Suprapubic skin (tissue), 4 donors: ENCODE measurements at places on chromosomes 11 and 22.

DNA sequence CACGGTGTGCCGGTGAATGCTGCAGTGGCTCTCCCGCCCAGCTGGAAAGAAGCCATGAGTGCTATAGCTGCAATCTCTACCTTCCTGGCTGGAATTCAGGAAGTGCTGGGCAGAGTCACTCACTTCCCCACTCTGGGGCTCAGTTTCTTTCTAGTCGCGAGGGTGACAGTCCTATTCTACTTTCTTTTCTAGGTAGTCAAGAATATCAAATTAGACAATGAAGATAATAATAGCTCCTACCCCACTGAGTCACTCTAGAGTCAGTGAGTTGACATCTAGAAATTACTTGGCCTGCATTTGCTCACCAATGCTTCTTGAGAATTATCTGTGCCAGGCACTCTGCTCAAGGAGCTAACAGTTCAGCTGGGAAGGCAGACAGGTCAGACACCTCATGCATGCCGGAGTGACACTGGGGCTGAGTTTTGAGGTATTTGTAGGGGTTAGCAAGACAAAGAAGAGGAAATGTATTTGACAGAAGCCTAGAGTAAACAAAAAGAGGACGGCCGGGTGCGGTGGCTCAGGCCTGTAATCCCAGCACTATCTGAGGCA, 3.2 kb downstream of the CENPM start:
- DNase-seq, result no peak

- no peak for DNase-seq
Measured at GRCh38 chr11:26851696-26852095, 129.8 kb upstream of the SLC5A12 start.

DNA sequence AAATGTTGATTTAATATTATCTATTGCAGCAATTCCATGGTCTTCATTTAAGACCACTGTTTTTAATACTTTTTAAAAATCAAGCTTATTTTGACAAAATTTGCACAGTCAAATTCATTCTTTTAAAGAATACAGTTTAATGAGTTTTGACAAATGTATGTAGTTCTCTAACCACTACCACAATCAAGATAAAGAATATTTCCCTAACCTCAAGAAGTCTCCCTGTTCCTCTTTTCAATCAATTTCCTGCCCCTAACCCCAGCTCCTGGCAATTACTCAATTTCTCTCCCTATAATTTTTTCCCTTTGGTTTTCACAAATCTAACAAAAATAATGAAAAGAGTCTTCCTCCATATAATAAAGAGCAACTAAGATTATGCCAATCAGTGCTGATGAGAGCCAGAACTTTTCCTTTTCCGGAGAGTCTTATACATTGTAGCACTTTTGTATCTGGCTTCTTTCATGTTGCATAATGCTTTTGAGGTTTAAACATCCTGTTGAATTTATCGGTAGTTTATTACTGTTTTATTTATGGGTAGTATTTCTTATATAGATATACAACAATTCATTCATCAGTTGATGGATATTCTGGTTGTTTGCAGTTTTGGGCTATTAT, 231.7 kb downstream of the AASDHPPT start:
- no peak for DNase-seq

GRCh38 chr11:11789735-11790369, 51.9 kb upstream of the USP47 start:
- no peak for DNase-seq

GRCh38 chr11:2378527-2379210, 1.6 kb downstream of the CD81 start:
- peak; percentile 85 for DNase-seq

DNA sequence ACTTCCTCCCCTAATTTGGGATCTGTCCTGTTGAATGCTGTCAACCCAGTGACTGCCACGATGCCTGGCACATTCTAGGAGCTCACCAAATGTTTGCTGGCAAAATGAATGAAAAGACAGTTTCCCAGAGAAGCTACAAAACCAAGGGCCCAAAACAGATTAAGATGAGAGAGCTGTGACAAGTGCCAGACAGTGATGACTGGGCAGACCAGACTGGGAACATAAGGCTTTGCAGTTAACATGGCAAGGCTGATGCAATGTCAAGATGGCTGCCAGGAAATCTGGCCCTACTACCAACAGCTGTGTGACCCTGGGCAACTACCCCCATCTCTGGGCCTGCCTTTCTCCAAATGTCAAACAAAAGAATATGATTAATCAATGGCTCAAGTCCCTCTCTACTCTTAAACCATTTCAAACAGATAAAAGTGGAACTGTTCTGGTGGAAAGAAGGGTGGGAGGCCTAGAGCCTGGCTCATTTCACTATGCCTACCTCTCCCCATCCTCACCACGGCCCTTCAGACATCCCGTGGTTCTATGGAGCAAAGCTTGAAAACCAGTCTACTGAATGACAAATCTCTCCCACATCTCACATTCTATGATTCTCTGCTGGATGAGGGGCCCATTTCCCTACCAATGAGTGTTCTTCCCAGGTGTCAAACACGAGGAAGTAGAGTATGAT, 12.8 kb downstream of the AP1B1 start:
- DNase-seq, result no peak

DNA sequence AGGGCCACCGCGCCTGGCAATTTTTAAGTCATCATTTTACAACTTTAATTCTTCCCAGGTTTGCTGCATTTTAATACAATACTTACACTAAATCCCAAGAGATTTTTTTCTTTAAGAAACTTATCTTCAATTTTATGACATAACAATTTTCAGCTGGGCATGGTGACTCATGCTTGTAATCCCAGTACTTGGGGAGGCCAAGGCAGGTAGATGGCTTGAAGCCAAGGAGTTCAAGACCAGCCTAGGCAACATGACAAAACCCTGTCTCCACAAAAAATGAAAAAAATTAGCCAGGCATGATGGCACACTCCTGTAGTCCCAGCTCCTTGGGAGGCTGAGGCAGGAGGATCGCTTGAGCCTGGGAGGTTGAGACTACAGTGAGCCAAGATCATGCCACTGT, 38.8 kb downstream of the CLDN25 start:
- no peak for DNase-seq

DNA sequence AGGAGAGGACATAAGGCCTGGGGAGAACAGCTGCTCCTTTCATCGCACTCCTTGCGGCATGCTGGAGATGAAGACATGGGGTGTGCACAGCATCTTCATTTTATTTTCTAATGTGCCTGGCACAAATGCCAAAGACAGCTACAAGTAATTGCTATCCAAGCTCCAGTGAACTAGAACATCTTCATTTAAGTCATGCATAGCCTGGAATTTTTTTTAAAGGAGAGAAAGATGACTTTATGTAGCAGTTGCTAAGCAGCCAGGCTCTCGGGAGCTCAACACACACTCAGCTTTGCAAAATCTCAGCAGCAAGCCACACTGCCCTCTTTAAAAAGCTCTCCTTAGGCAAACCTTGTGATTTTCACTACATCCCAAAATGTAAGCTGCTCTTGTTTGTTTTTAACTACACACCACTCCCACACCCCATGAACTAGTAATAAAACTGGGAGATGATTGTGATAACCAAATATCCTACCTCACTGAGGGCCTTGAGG, 164.5 kb upstream of the POU2AF2 start:
- DNase-seq, result no peak

- DNase-seq, result no peak
Measured at GRCh38 chr11:88414981-88415413, 77.5 kb upstream of the CTSC start.

DNA sequence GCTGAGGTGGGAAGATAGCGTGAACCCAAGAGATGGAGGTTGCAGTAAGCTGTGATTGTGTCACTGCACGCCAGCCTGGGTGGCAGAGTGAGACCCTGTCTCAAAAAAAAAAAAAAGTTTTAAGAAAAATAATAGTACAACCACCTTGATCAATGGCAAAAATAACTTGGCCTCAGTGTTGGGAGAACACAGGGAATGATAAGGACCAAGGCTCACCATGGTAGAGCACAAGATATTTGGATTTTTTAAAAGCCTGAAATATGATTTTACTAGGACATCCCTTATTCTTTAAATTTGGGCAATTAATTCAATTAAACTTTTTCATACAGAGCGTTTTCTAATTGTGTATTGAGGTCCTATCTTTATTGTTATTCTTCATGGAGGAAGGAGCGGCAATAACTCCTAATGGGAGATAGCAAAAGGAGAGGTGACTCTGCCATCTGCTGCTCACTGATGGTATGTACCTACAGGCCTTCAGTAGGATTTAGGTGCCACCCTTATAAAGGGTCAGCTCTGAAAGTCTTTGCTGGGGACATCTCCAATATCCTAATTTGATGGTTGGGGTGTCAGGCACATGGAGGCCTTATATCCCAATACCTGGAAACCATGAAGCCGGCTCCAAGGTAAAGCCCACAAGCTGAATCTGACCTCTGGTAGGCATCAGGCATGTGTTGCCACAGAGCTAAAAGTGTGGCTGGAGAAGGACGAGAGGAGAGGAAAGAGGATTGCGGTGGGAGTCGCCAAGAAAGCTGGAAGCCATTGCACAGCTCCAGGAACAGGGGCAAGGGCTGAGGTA, 21.9 kb upstream of the POLD3 start:
- no peak for DNase-seq

DNA sequence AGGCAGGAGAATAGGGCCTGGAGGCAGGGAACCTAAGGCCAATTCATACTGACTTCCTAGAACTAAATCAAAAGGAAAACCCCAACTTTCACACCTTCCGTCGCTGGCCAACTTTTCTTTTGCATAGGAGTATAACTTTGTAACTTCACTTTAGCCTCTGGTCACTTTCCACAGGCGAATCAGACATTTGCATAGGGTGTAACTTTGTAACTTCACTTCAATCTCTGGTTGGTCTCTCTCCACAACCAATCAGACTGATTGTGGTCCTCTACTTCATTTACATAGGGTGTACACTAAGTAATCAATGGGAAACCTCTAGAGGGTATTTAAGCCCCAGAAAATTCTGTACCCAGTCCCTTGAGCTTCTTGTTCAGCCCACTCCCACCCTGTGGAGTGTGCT, 11.5 kb upstream of the TMPRSS4 start:
- peak; percentile 2 for DNase-seq

- DNase-seq, result no peak
Measured at GRCh38 chr22:41504397-41504796, 35.5 kb downstream of the ACO2 start.

- DNase-seq, result no peak
Measured at GRCh38 chr11:78717041-78717440, 142.4 kb upstream of the NARS2 start.

DNA sequence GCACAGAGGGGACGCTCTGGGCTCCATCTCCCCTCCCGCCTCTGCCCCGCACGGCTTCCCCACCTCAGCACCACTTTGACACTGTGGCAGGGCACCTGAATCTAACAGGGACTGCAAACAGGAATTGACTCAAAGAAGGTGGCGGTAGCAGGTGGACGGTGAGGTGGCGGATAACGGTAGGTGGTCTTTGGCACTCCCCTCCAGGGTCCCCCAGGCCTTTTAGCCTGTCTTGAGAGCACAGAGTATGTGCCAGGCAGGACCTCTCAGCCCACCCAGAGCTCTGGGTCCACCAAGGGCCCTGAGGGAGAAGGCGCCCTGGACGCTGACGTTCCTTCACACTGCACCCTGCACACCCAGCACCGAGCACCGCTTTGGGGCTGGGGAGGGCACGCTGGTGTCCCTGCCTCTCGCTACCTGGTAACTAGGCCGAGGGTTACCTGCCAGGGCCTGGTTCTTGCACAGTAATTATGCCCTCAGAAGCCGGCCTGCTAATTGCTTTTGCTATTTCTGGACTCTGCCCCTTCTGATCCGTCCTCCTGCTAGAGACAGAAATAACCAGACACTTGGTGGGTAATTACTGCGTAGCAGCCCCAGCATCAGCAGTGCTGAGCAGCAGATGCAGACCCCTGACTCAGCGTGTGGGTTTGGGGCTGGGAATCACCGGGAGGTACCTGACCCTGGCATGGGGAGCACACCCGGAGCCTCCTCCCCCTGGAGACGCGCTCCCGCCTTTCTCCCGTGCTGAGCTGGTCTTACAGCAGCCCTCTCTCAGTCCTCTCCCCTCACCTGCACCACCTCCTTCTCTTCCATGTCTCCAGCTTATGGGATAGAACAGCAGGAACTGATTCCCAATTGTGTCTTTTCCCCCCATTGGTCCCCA, 103.3 kb upstream of the B3GAT1 start:
- DNase-seq, result peak; percentile 31

DNA sequence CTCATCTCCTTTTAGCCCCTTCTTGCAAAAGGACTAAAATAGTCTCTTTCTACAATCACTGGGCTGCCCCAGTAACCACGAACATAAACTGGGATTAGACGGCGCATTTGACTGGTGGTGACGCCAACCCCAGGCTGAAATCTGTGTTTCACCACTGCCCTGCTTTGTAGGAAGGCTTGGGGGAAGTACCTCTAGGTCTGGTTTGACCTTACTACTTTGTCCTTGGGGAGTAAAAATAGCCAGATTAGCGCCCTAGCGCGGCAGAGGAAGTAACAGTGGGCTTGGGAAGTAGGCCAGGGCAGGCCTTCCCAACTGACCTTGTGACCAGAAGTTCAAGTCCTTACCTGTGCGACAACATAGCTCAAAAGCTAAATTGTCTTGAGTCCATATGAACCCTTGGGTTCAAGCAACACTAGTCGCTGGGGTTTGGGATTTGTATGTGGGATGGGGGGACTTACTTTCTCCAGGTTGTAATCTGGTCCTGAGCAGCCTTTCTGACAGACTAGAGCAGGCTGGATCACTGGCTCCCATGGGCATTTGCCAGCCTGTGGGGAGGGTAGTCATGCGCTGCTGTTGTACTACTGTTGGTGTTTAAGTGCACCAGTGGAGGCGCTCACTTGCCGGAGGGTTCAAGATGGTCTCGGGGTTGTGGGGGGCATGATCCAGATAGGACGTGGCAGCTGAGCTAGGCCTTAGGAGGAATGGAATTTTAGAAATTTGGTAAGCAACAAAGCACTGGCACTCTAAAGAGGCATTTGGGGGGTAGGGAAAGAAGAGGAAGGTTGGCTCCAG, 953 bp upstream of the PACS1 start:
- no peak for DNase-seq

DNA sequence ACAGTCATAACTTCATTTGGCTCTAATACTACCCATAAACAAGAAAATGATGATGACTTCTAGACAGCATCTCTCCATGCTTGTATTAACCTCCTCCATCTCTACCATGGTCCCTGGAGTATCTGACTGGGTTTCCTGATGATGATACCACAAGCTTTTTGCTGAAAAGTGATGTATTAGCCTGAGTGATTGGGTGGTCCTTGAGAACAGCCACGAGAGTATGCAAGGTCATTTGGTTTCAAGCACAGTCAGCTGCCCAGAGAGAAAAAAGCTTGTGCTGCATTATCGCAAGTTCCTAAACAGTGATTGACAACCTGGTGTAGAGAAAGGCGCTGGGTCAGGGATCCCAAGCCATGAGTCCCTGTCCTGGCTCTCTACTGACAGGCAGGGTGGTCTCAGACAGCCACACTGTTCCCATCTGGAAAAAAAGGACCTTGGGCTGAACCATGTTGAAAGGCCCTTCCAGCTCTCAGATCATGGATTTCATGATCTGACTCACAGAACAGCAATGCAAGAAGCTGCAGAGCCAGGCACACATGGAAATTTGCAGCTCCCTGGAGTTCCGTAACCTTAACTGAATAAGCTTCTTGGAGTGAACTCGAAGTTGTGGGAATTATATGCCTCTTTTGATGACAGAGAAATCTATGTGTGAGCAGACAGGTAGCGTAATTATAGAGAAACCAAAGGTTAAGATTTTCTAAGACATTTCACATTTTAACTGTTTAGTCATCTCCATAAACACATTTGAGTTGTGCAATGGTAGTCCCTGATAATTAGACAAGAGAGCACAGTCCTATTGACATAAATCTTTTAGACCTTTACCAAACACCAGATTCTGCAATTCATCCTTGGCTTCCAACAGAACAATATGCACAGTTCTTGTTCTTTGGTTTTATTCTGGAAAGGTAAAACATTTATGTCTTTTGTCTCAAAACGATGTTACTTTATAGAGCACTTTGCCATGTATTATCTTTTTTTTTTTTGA, 54.1 kb upstream of the UBASH3B start:
- DNase-seq, result no peak
